ENCODE measurements at places on chromosomes 16 and 17.

DNA sequence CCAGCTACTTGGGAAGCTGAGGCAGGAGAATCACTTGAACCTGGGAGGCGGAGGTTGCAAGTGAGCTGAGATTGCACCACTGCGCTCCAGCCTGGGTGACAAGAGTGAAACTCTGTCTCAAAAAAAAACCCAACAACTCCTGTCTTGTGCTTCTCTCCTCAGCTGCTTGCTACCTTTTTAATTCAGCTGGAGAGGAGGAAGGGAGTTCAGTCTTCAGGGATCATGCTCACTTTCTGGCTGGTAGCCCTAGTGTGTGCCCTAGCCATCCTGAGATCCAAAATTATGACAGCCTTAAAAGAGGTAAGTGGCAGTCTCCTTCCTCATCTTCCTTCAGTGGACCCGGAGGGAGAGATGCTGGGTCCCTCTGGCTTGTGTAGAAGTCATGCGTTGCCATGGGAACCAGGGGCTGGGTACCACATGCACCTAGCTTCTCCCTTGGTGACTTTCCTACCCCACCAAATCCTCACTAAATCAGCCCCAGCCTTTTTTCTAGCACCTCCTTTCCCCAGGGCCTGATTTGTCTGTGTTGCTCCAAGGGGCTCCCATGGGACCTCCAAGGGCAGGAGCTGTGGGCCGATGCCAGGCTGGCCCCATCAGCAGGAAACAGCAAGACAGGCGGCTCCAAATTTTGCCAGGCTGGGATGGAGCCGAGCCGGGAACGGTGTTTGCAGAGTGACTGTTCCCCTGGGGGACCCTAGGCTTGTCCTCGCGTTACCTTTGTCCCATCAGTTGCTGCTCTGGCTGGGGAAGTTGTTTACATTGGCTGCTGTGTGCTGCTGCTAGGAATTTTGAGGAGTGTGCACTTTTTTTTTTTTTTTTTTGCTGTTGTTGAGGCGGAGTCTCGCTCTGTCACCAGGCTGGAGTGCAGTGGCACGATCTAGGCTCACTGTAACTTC is 65.2 kb downstream of the ABCC1 start:
- no peak for DNase-seq

- no peak for DNase-seq
Observed at GRCh38 chr17:48412841-48413240, 17.2 kb downstream of the SKAP1 start.

GRCh38 chr17:18970582-18971480 is 18.9 kb downstream of the SLC5A10 start:
- DNase-seq = no peak

DNA sequence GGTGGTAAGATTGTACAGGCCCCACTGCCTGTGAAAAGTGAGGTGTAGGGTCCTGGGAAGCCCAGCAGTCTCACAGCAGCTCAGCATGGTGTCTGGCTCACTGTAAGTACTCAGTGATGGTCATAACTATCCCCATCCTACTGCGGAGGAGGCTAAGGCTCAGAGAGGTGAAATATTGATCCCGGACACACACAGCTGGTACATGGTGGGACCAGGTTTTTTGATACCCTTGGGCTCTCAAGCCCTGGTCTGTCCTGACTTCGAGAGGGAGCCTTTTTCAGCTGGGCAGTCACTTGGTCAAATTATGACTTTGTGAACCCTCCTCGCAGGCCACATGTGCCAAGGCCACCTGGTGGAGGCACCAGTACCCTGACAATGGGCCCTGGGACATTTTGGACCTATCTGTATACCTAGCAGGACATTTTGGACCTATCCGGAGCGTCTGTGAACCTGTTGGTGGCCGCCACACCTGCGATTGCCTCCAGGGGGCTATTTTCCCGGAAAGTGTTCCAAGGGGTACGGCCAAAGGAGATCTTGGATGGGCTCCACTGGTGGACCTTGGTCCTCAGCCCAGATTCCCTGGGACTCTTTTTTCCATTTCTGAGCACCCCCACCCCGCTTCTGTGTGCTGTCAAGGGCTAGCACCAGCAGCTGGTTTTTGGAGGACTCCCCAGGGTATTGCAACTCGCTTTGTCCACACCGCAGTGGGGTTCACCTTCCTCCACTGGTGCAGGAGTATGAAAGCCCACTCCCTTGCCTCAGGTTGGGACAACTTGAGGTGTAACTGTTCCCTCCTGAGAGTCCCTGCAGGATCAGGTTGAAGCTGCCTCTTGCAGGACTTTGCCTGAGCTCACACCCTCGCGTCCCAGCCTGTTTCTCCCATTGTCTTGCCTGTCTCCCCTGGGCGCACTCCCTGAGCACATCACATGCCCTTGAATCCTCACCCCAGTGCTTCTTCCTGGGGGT is 83.6 kb upstream of the NKD1 start:
- no peak for DNase-seq

DNA sequence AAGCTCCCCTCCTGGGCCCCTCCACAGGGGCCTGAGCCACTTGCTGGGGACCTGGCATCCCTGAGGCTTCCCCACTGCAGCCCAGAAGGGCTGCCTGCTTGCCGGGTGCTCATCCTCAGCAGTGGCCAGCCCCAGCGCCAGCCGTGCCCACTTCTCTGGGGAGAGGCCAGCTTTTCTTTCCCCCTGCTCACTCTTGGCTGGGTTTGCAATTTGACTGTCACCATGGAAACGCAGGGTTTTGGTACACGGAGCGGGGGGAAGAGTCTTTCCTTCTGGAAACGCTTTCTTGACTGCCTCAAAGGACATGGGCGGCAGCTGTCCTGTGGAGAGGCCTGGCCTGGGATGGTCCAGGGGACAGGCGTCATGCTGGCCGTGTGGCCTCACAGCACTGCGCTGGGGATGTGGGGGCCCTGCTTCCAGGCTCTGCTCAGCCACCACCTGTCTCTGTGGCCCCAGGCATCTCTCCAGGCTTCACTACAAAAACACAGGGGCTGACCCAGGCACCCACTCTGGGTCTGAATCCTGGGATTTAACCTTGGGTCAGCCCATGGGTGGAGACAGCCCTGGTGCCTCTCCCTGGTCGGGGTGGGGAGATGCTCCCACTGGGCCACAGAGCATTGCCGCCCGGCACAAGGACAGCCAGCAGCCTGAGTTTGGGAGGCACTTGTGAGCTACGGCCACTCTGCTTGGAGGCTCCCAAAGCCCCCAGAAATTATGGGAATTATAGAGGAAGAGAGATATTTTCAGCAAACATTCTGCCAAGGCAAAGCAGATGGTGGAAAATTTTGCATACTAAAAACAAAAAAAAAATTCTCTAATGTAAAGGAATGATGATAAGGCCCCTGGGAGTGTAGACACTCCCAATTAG is 45.9 kb upstream of the DOC2B start:
- DNase-seq = no peak

- DNase-seq = no peak
Observed at GRCh38 chr16:26413780-26414179, 652.9 kb upstream of the C16orf82 start.

DNA sequence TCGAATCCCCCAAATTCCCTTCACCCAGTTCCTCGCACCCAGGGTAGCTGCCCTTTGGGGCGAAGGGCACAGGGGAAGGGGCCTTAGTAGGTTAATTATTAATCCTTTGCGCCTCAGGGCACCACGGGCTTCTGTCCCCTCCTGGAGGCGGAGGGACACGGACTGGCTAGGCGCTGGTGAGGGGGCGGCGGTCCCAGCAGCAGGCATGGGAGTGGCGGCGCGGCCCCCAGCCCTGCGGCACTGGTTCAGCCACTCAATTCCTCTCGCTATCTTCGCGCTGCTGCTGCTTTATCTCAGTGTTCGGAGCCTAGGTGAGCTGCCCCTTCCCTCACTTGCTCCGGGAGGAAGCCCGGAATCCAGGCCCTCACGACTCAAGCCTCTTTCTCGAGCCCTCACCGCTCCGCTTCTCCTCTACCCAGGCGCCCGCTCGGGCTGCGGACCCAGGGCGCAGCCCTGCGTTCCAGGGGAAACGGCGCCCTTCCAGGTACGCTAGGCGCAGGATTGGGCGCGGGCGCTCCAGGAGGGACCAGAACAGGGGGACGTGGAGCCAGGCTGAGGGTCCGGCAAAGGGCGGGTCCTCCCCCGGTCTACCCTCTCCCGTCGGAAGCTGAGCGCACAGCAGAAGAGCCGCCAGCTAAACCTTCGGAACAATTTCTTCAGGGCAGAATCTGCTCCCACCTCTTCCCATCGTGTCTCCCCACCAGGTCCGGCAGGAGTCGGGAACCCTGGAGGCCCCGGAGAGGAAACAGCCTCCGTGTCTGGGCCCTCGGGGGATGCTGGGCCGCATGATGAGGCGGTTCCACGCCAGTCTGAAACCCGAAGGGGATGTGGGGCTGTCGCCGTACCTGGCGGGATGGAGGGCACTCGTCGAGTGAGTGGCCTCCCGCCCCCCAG is at the start of gene GLTPD2:
Gene GLTPD2 (plus strand): TSS at position 158 of the 894 bp plus-strand sequence. CDS start 48 bp downstream, at position 206.
- no peak for DNase-seq

DNA sequence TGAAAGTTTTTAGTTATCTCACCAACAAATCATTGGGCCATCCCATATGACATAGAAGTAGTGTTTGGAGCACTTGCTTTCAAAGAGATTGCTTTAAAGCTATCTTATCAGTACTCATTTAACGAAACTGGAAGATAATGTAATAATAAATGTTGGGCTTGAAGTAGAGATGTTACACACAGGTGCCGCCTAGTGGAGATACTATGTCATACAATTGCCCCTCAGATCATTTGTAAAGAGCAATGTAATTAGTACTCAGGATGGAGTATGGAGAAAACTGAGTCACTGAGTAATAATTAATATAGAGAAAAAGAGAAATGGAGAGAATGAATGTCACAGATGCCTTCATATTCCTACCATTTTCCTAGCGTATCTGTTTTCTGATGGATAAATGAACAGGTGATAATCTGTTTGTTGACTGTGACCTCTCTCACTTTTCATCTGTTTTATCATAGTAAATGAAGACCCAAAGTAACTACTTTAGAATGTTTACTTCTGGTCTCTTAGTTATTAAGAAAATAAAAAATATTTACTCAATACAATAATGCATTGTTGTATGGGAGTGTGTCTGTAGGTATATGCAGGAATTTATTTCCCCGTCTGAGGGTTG is 80.4 kb downstream of the EFCAB5 start:
- DNase-seq = peak; percentile 14

- no peak for DNase-seq
Observed at GRCh38 chr16:71807905-71808592, 585 bp downstream of the AP1G1 start.

DNA sequence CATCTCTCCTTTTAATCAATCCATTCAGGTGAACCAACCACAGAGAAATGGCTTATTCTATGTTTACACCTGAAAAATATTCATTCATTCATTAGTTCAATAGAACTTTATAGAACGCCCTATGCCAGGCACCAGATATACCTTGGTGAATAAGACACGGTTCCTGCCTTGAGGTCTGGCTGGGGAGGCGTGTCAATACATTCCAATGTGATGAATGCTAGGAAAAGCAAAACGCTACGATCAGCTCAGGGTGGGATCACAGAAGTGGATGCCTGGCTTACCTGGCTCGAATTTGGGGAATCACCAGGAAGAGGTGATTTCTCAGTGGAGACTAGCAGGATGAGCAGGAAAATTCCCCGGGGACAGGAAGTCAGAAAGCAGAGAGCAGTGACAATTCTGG is 17.5 kb upstream of the WFIKKN2 start:
- no peak for DNase-seq

GRCh38 chr16:87169509-87169995 is 147.6 kb downstream of the C16orf95 start:
- DNase-seq = no peak

DNA sequence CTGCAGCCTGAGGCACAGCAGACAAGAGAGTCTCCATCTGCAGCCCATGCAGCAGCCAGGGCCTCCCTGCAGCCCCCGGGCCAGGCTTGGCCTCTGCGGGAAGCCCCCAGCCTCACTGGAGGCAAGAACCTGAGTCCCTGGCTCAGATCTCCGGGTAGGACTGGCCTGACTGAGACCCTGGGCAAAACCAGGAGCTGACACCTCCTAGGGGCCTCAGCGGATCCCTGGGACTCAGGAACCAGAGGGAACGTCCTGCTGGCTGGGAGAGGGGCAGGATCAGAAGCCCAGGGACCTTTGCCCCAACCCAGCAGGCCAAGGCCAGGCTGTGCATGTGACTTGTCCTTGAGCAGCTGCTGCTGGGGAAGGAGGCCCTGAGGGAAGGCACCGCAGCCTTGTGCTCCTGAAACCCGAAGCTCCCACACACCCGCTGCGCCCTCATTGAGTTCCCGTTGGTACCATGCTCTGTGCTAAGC is 1.7 kb upstream of the PRSS21 start:
- no peak for DNase-seq

DNA sequence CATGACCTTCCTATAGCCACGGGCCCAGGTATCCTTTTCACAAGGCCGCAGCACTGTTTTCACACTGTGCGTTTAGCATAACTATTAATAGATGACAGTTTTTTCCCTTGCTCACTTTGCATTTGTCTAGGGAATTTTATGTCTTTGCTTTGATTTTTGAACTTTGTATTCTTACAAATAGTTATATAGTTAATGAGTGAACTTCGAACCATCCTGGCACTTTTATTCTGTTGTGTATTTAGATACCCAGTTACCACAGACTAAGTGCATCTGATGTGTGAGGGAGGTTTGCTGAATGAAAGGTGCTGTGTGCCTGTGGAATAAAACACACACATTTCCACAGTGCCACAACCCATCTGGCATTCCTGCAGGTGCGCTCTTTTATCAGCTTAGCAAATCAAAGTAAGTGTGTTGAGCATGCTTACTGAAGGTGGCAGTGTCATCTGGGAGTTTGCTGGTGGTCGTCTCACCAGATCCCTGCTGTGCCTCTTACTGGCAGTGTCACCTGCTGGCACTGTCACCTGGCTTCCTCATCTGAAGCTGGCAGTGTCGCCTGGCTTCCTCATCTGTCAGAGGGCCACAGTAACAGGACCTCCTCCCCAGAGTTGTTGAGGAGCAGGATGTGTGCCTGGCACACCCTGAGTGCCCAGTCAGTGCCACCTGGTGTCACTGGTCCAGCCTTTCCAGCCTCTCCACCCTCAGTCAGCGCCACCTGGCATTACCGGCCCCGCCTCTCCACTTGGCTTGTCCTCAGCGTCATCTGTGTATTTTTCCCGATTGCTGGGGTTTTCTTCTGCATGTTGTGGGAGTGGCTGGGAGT is 37.6 kb downstream of the USP10 start:
- no peak for DNase-seq

DNA sequence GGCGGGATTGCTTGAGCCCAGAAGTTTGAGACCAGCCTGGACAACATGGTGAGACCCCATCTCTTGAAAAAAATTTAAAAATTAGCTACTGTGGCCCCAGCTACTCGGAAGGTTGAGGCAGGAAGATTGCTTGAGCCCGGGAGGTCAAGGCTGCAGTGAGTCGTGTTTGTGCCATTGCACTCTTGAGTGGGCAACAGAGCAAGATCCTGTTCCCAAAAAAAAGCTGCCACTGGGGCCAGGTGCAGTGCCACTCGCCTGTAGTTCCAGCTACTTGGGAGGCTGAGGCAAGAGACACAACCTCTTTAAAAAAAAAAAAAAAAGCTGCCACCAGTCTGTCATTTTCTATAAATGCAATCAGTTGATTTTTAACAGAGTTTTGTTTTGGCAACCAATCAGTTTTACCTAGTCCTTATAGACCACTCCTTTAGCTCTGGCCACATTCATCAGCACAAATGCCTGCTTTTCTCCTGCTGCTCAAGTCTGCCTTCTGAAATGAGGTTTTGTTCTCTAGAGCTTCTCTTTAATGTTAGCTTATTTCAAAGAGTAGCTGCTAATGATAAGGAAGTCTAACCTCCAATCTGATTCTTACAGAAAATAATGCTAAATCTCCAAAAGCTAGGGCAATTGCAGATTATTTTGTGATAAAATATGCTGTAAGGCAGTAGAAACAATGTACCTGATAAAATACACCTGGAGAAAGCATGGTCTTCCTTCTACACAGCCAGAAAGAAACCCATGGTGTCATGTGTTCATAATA is 64.8 kb downstream of the TUBD1 start:
- no peak for DNase-seq

- DNase-seq = peak; percentile 39
Observed at GRCh38 chr17:44197980-44198720, 1.5 kb downstream of the ATXN7L3 start.

GRCh38 chr16:66270333-66270927 is 96.1 kb upstream of the CDH5 start:
- peak; percentile 69 for DNase-seq
